Ovary (tissue), 10 donors: ENCODE measurements at places on chromosomes 7 and 10.

- no peak for DNase-seq
Observed at GRCh38 chr10:29649561-29650551, 15.1 kb upstream of the SVIL start.

- DNase-seq: no peak
Observed at GRCh38 chr10:125041856-125042506, 100.1 kb downstream of the ZRANB1 start.

DNA sequence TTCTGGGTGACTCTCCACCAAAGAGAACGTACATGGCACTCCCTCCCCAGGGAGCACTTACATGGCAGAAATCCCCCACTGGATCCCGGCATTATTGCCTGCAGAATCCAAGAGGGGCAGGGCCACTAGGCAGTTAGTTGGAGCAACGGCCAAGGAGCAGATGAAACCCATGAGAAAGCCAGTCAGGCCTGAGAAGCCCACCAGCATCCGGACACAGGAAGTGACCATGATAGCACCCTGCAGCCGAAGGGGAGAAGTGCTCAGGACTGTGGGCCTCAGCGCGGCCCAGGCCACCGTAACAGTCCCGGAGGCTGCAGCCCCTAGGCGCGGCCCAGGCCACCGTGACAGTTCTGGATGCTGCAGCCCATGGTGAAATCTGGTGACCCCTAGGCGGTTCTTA lies 43.5 kb downstream of the STRA8 start:
- DNase-seq: no peak

DNA sequence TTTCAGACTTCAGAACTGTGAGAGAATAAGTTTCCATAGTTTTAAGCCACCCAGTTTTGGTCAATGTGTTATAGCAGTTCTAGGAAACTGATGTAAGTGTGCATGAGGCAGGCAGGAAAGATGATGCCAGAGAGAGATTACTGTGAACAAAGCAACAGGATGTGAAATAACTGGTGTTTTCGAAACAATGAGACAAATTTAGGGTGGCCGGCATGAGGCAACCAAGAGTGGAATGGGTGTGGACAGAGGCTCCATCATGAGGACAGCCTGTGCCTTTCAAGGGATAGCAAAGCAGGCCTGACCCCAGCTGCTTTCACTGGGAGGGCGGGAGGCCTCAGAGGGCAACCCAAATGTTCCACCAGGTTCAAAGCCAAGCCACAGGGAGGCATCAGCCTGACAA lies 67.3 kb upstream of the UCN3 start:
- DNase-seq: no peak

DNA sequence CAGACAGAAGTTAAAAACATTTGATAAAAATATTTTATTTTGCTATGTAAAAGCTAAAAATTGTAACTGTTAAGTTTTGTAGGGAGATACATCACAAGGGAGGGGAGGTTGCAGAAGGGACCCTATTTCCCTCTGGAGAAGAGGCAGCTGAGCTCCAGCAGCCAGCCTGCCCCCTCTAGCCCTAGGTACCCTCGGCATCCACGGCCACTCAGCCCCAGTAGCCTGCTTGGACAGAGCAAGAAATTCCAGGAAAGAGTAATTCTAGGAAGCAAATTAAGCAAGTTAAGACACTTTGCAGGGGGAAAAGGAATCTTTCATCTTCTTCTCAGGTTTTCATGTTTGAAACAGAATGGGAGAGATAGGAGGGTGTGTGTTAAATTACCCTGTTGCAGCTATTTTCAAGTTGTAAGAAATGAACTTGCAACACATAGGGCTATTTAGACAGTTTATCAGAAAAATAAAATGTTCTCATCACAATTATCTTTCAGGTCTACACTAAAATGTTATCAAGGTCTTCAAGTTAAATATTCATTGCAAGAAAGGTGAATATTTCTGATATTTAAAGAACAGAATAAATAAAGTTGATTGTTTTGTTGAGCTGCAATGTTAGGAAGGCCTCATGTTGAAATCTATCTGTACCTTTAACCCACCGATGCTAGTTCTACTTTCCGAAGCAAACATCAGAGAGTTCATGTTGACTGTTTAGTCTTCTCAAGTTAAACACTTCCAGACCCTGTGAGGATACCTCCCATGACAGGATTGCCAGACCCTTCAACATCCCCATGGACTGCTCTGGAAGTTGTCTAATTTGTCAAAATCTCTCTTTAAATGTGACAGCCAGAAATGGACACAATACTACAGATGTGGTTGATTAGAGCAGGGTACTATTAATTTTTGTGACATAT lies 5.5 kb downstream of the SGCE start:
- no peak for DNase-seq

DNA sequence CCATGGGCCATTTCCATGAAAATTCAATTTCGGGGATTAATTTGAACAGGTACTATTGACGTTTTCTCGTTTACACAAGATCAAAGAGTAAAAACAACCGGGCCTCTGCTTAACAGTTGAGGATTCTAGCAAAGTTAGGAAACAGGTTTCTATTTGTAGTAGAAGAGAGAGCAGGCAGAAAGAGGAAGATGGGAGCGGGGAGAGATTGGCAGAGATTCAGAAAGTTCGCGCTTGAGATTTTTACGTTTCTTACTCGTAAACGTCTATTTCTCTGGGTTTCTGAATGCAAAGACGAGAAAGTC lies 571 bp upstream of the VWC2 start:
- DNase-seq: no peak

GRCh38 chr7:133060004-133060403 lies 21.9 kb downstream of the CHCHD3 start:
- DNase-seq: no peak

- DNase-seq: no peak
Observed at GRCh38 chr7:39272691-39273090, 293.5 kb upstream of the YAE1 start.

GRCh38 chr10:4686644-4686996 lies 139.4 kb upstream of the AKR1E2 start:
- DNase-seq: no peak

GRCh38 chr10:124306922-124307371 lies 111.8 kb downstream of the OAT start:
- no peak for DNase-seq

GRCh38 chr7:5448378-5449037 lies 24.9 kb upstream of the TNRC18 start:
- DNase-seq: peak; percentile 48

DNA sequence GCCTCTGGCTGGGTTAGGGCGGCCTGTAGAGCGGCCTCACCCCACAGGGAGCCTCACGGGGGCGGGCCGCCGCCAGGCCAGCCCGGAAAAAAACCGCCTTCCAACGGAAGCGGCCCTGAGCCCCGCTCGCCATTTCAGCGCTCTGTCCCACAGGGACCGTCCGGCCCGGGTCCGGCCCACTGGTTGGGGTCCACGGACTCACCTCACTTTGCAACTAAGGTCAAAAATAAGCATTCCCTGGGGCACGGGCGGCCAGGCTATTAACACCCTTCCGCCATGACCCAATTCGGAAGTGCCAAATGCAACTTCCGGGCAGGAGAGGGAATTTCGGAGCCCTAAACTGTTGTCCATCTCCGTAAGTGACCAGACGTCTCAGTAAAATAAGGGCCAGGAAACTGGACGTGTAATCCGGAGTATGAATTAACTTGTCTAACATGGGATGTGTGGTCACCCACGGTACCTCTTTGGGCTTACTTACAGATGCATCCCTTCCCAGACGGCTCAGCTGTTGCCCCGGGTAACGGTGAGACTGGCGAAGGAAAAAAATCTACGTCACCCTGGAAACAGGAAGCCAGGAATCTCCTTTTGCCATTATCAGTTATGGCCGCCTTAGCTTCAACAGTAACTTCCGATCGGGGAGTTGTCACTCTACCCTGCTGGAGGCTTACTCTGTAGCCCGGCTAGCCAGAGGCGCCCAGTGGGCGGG lies at the start of gene BBIP1:
BBIP1 (minus strand) TSS at position 538 of the 706 bp plus-strand sequence. CDS start 1,023 bp downstream, outside the sequence.
- no peak for DNase-seq

DNA sequence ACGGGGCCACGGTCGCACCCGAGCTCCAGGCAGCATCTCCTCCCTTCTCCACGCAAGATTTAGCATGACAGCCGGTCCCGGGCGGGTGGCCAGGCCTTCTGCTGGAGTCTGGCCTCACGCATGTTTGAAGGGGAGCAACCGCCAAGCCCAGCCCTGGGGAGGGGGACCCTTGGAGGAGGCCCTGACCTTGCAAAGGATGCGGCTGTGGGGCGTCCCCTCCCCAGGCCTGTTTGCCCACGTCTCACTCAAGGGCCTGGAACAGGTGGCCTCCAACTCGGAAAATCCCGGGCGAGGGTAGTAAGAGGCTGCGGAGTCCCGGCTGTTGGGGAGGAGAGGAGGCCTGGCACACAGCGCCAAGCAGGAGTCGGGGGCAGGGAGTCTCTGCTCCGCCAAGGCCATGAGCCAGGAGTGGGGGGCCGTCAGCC lies 50.6 kb upstream of the DPYSL4 start:
- DNase-seq: peak; percentile 32

- no peak for DNase-seq
Observed at GRCh38 chr7:27697861-27698430, 35.3 kb upstream of the HIBADH start.

GRCh38 chr7:101126651-101127459 lies at the start of gene SERPINE1:
Gene SERPINE1 (plus strand): TSS chr7:101127104. CDS start chr7:101128394, 1,290 bp downstream.
- peak; percentile 97 for DNase-seq
